GM23248 (cell line): ENCODE measurements at places on chromosomes 11 and 22. TPM values are rescaled to one million over a fixed set of nuclear protein-coding genes. Genes with fewer than 3 reads are reported as not detected.

GRCh38 chr22:21707677-21708076, 27.9 kb downstream of the YPEL1 start:
- DNase-seq = no peak

DNA sequence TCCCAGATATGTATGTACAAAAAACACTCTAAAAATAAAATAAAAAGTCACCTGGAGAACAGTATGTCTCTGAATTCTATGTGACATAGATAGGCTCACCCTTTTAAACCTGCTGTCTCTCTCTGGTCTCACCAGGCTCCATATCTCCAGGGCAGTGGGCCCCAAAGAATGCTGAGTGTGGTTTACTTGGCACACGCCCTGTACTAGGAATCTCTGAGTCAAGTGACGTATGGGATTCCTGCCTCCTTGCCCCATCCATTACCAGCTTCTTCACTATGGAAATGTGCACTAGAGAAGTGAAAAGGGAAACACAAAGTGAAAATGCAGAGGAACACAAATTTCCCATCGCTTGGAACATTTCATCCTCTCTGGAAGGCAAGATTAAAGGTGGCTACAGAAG, 722.2 kb upstream of the TENM4 start:
- peak; percentile 15 for DNase-seq

- peak; percentile 30 for DNase-seq
Observed at GRCh38 chr11:35682230-35683173, 19.9 kb downstream of the TRIM44 start.

GRCh38 chr11:118581057-118581456, 8.8 kb downstream of the ARCN1 start:
- DNase-seq = no peak

POU2AF1 gene
- total RNA-seq = 0.11 TPM in 1 of 2 replicates, not detected in the other
